RCC 7860 (cell line): ENCODE measurements at places on chromosomes 3 and 15.

GRCh38 chr3:184353546-184353941 lies 7.9 kb downstream of the CLCN2 start:
- DNase-seq, result no peak

- peak; percentile 40 for DNase-seq
Observed at GRCh38 chr15:63374686-63375520, 6.7 kb downstream of the CA12 start.

DNA sequence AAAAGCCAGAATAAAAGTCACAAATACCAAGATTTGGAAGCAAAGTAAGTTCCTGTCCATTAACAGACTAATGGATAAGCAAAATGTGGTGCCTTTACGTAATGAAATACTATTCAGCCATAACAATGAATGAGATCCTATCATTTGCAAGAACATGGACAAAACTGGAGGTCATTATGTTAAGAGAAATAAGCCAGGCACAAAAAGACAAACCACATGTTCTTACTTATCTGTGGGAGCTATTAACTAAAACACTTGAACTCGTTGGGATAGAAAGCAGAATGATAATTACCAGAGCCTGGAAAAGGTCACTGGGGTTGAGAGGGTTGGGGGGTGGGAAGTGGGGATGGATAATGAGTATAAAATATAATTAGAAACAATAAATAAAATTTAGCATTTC lies 1015.9 kb downstream of the OTOL1 start:
- DNase-seq, result no peak

- no peak for DNase-seq
Observed at GRCh38 chr15:40487816-40488682, 17.3 kb downstream of the CHST14 start.

DNA sequence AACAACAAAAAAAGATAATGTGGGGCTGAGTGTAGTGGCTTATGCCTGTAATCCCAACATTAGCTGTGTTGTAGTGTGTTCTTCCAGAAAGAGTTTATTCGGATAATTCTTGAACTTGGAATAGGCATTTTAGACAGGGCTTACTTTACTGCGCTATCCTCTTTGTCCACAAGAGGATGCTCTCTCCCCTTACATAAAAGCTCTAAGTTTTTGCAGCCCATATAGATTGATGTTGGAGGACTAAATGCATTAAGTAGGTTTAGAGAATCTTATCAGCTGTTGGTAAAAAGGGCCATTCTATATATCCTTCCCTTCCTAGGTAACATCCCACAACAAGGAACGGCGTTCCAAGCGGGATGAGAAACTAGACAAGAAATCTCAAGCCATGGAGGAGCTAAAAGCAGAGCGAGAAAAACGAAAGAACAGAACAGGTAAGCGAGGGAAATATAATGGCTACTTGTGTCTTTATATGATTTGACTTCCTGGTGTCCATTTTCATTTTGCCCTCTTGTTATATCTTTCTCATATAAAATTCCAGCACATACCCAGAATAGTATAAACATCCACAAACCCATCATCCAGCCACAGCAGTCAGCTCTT lies 27.8 kb upstream of the ITPKA start:
- peak; percentile 36 for DNase-seq

DNA sequence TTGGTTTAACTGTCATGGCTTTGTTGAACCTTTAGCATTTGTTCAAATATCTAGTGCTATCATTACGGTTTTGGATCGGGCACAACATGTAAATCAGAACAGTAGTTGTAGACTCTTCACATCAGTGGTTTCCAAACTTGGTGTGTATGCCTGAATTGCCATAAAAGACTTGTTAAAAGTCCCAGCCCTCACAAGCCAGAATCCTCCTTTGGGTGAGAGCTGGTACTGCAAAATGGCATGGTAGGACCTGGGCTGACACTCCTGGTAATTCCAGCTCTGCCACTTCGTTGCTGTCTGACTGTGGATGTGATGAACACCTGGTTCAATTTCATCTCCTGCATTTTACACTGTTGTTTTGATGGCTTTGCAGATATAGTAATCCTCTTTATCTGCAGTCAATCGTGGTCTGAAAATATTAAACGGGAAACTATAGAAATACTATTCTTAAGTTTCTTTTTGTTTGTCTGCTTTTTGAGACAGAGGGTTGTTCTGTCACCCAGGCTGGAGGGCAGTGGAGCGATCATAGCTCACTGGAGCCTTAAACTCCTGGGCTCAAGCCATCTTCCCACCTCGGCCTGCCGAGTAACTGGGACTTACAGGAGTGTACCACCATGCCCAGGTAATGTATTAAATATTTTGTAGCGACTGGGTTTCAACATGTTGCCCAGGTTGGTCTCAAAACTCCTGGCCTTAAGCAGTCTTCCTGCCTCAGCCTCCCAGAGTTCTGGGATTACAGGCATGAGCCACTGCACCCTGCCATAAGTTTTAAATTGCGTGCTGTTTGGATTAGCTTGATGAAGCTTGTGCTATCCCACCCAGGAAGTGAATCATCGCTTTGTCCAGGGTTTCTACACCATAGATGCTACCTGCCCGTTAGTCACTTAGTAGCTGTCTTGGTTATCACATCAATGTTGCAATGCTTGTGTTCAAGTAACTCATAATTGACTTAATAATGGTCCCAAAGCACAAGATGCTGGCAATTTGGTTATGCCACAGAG lies 61.6 kb downstream of the RAB7A start:
- DNase-seq, result peak; percentile 79

GRCh38 chr15:77632534-77633133 lies at the start of gene LINGO1:
TSS of gene LINGO1 (minus strand) at chr15:77632912. CDS start at chr15:77632315, 597 bp downstream.
- no peak for DNase-seq

- DNase-seq, result peak; percentile 9
Observed at GRCh38 chr3:80993241-80993945, 768.1 kb downstream of the GBE1 start.

DNA sequence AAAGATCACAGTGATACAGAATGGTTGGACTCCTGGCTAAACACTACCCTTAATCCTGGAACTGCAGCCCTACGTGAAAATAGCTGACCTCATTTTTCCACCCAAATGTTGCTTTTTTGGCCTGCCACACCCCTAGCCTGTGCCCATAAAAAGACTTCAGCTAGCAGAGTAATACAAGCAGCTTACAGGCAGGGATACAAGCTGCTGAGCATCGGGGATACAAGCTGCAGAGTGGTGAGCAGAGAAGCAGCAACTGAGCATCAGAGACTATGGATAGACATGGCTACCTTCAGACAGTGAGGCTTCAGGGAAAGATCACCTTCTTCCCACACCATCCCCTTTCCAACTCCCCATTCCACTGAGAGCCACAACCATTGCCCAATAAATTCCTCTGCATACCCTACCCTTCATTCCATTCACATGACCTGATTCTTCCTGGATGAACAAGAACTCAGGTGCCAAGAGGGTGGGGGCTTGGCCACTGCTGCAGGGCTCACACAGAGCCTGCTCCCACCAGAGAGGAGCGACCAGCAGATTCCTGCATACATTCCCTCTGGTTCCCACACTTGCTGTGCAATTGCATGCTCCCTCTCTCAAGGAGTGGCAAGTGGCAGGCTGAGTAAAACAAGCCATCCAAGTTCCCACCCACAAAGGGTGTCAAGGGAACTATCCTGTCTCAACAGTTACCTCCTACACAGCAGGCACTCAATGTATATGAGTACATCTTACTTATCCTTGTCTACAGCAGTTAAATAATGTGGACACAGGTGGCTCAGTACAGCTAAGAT lies 217.5 kb downstream of the ALCAM start:
- no peak for DNase-seq

DNA sequence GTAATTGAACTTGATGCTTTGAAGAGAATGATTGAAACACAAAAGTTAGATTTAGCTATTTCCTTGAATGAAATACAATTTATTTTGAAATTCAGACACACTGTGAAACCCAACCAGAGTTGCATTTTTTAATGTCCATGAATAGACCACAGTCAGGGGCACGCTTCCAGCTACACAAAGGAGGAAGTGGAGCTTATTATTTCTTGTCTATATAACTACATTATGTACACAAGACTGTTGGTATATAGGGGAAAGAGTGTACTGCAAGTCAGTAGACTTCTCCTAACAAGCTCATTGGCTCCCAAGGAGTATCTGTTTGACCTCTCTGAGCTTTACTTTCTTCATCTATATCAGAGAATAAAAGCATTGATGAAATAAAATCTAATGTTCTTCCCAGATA lies 326.2 kb downstream of the RYR3 start:
- DNase-seq, result no peak
